Hippocampal formation (tissue), 2 donors: ENCODE measurements at places on chromosomes 7 and 10.

- no peak for DNase-seq
Observed at GRCh38 chr7:73449422-73449821, 15.8 kb downstream of the FZD9 start.

DNA sequence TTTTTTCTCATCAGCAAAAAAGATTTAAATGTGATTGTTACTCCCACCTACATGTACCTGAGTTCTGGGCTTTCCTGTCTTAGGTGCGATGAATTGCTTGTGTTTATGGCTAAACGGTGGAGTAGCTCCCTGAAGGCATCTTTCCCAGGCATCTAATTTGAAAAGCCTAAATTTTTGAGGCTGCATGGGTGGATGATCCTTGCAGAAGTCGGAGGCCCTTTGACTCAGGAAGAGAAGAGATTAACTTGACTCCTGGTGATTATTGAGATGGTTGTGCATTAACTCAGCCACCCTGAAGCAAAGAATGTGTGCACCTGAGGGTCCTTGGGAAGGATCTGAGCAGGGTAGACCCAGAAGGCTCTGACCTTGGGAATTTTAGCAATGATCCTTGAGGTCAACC is 155.6 kb upstream of the SEMA3C start:
- DNase-seq: no peak

GRCh38 chr10:32854435-32854834 is 103.6 kb downstream of the ITGB1 start:
- DNase-seq: no peak

- DNase-seq: no peak
Observed at GRCh38 chr7:94258418-94259300, 136.0 kb upstream of the COL1A2 start.

DNA sequence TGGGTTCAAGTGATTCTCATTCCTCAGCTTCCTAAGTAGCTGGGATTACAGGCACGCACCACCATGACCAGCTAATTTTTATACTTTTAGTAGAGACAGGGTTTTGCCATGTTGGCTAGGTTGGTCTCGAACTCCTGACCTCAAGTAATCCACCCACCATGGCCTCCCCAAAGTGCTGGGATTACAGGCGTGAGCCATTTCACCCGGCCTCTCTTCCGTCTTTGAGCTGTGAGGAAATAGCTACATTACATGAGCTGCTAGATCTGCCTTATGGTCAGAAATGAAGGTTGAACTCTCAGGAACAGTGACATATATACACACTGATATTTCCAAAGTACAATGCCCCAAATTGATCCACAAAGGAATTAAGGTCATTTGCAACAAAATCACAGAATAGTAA is 2.4 kb downstream of the BLVRA start:
- DNase-seq: no peak

- no peak for DNase-seq
Observed at GRCh38 chr7:157711353-157711888, 374.6 kb downstream of the DNAJB6 start.

DNA sequence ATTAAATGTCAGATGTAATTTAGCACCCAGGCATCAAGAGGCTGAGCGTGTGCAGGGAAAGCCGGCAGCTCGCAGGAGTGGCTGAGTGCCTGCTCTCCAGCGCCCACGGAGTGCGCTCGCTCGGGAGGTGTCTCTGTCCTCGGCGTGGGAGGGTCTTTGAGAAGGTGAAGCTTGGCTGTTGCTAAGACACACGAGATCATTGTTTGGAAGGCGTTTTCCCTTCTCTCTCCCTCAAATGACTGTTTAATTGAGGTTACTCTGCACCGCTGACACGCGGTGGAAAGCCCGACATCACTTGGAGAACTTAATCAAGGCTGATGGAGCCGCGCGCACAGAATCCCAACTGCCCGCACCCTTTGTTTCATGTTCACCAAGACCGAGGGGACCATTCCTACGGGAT is 414.6 kb downstream of the DNAJB6 start:
- DNase-seq: no peak

- DNase-seq: no peak
Observed at GRCh38 chr10:77371421-77371820, 266.2 kb downstream of the KCNMA1 start.

DNA sequence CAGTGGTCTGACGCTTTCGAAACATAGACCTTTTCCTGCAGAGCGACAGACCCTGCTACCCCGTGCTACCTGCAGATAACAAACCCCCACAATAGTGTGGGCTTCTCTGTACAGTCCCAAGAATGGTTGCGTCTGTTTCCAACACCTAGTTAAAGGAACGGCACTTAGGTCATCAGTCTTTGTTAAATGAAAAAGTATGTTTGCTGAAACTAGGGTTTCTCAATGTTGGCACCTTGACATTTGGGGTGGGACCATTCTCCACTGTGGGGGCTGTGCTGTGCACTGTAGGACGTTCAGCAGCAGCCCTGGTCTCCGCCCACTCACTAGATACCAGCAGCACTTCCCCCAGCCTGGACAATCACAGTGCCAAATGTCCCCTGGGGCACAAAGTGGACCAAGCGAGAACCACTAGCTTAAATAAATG is 13.7 kb downstream of the TECTB start:
- no peak for DNase-seq

DNA sequence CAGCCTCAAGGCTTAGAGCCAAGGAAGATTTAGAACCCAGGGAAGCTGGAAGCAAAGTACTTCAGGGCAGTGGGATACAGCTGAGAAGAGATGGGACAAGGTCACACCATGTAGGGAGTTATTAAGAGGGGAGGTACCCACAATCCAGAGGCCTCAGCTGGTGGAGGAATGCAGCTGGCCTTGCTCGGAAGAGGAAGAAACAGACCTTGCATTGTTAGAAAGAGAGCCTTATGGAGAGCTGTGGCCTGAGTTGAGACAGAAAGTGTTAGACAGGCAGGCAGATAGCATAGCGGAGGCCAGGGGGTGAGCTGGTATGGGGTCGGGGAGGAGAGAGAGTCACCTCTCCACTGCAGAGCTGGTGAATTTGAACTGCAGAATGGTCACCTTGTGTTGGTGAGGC is 173.1 kb downstream of the JCAD start:
- no peak for DNase-seq

- DNase-seq: no peak
Observed at GRCh38 chr7:51658684-51659083, 342.1 kb upstream of the COBL start.

DNA sequence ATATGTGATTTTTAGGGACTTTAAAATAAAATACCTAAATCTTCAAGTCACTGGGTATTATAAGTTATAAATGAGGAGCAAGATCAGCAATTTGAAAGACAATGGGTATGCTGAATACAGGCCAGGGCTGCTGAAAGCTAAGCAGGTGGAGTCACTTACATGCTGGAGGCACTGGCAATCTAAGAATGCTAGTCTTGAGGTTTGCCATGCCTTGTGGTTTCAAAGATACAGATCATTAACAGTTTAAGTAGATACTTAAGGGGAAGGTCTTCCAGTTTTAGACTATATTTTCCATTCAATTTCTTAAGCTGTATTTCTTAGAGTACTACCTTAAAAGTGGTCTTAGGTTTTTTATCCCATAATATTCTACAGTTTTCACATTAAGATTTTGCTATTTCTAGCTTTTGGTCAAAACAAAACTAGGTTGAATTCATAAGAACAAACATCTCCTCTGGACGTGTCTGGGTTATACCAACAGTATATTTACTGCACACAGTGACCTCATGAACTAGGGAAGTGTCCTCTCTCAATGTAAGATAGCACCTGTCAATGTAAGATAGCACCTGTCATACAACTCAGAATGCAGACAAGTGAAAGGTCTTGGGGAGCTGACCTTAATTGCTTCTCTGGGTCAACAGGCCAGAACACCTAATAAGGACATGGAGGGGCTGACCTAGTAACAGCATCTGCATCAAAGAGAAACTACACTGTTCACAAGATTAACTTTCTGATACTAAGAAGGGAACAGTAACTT is 2.0 kb downstream of the SRI start:
- DNase-seq: no peak

DNA sequence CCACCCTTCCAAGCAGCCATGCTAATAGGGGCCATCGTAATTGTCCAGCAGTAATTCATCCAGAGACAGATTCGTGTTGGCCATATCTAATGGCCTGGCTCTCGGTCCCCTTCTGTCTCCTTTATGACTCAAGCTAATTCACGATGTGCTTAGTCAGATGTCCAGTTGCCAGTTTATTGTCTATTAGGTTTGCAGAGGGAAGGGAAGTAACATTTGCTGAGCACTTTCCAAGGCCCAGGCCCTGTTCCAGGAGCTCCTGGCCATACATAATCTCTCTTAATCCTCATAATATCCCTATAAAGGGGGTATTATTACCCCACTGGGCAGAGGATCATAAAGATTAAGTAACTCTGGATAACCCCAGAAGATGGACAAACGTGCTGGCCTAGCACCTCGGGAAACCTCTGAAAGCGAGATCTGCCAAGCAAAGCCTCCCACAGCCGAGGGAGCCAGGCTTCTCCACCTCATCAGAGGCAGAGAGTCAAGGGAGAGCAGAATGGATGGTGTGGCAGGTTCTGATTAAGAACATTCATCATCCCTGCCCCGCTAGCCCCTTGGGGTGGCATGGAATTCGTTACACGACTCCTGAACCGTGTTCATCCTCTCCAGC is 153.7 kb downstream of the PLXNA4 start:
- no peak for DNase-seq

DNA sequence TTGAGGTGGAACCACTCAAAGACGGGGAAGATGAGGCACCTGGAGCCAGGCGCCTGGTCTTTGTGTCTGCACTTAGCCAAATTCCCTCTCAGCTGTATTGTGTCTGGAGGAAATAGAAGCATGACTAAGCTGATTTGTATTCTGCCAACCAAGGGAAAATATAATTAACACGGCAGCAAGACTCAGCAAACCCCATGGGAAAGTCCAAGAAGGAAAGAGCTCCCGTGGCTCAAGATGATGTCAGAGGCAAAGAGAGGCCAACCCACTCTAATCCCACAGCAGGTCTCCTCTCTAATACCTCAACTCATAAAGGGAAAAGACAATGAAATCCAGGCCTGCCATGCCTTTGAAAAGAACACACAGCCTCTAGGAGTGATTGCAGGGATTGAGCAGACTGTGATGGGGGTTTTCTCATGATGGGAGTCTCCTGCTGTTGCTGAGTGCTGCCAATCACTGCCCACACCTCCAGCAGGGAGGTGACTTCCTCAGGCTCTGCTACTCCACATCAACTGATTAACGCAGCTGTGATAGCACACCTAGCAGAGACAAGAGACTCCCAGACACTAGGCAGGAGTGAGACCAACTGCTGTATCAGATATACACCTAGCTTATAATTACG is 255.5 kb upstream of the C7orf33 start:
- no peak for DNase-seq

- DNase-seq: no peak
Observed at GRCh38 chr10:60985951-60986350, 42.0 kb upstream of the RHOBTB1 start.
